ENCODE measurements at places on chromosomes 4 and X.

DNA sequence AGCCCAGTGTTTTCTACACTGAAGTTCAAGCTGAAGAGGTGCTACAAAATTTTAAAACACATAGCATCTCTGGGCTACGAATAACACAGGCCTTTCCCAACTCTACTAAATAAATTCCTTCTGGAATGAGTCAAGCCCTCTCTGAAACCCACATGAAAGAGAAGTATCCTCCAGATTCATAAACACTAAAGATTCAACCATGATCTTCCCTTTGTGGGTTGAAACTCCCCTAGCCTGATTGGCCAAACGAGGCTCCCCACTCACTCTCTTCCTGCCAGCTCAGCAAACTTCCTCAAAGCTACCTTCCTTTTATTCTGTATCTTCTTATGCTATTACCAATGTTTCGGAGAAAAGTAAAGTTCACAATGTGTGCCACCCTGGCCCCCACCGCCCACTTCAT, 95.4 kb downstream of the NKX6-1 start:
- DNase-seq = peak; percentile 58

DNA sequence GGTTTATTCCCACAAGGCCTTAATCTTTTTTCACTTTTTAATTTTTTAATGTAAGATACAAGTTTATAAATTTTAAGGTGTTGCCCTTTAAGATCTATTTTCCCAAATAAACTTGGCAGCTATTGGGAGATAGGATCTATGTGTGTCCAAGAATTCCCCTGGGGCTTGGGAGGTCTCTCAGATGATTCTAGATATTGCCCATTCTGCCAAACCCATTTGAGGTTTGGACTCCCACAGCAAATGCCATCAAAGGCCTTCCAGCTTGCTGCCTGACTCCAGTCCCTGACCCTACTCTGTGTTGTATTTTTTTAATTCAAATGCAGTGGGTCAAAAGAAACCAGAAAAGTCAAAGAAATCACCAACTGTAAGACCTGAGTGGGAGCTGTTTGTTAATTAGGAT, 120.0 kb upstream of the CHRDL1 start:
- DNase-seq = no peak

GRCh38 chr4:77354550-77354949, 197.5 kb downstream of the CCNG2 start:
- no peak for DNase-seq

DNA sequence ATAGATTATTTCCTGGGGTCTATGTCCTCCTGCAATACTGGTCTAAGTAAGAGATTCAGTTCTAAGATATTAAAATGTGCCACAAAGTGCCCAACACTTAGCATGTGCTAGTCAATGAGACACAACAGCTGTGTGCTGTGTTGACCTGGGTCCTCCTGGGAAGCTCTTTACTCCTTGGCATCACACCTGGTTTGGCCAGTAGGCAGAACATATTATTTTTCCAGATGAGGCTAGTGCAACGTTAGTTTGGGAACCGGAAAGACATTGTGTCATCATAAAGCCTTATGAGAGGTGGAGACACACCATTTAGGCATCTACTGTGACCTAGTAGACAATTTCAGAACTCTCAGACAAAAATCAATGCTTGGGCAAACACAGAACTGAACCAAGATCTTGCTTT, 197.8 kb downstream of the MID1IP1 start:
- no peak for DNase-seq

- no peak for DNase-seq
These were observed 710.7 kb upstream of the SLIT2 start for GRCh38 chr4:19540859-19541540.

- DNase-seq = no peak
These were observed 2687.3 kb downstream of the PCDH7 start for GRCh38 chr4:33407496-33407895.

GRCh38 chrX:44570522-44570921, 27.9 kb upstream of the FUNDC1 start:
- peak; percentile 12 for DNase-seq

- no peak for DNase-seq
These were observed 53.0 kb upstream of the SORCS2 start for GRCh38 chr4:7139167-7139982.

DNA sequence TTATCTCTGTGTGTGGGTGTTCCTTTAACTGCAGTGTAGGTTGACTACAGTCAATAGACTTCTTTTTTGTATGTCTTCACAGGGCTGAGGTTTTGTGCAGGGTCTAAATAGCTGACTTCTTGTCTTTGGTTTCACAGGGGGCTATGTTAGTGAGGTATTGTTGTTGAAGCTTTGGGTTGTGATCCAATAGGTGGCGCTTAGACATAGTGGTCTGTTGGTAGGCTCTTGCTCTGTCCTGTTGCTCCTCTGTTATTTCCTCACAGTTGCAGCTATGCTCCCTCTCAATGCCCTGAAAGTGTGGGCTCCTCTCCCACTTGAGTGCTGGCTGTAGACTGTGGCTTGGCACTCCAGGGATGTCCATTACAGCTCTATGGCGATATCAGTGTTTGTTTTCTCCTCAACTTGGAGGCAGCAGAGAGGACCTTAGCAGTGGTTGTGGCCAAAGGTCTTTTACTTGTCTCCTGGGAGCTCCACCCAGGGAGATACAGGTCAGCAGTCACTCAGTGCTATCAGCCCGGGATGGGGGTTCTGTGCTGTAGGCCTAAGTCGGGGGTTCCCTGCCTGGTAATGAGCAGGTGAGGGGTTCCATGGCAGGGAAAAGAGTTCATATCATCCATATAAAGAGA, 14.0 kb downstream of the POF1B start:
- no peak for DNase-seq

DNA sequence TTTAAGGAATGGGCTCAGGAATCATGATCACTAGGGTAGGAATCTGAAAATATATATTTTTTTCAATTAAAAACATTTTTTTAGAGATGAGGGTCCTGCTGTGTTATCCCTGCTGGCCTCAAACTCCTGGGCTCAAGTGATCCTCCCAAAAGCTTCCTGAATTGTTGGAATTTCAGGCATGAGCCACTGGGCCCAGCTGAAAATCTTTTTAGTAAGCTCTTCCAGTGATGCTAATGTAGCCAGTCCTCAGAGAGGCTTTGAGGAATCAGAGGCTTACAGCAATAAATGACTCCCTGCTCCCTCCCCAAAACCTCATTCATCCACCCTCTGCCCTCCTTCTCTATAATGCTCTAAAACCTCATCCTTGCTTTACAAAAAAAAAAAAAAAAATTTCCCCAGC, 129.5 kb downstream of the ZIC3 start:
- DNase-seq = no peak

DNA sequence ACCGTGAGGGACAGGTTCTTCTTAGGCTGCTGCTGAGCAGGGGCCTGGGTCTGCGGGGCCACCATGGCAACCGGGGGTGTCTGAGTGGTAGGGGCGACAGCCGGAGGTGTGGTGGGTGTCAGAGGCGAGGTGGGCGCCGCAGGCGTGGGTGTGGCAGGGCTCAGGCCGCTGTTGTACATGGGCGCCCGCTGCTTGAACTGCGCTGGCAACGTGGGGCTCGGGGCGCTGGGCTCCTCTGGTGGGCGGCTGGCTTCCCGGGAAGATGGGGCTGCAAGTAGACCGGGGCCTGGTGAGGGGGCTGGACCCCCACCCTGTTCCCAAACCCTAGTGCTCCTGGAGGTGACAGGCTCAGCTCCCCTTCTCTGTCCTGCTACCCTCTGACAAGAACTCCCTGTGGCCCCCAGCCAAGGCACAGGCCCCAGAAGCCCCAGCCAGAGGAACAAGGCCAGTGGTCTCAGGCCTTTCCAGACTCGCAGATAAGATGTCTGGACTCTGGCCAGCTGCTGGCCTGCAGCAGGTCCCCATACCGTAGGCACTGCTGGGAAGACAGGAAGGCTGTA, 24.8 kb downstream of the NELFA start:
- no peak for DNase-seq

DNA sequence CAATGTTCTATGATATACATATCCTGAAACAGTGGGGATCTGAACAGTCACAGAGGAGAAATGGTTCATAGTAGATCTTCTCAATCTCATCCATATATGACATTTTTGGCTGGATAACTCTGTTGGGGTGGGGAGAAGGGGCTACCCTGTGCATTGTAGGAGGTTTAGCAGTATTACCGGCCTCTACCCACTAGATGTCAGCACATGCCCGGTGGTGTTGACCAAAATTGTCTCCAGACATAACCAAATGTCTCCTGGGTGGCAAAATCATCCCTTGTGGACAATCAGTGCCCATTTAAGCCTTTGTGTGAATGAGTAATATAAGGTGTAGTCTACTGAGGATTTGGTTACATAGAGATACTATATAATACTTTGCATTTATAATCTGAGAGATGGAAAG, 89.9 kb downstream of the PLS3 start:
- DNase-seq = peak; percentile 23

- DNase-seq = no peak
These were observed 29.1 kb downstream of the MCUB start for GRCh38 chr4:109589119-109589518.

DNA sequence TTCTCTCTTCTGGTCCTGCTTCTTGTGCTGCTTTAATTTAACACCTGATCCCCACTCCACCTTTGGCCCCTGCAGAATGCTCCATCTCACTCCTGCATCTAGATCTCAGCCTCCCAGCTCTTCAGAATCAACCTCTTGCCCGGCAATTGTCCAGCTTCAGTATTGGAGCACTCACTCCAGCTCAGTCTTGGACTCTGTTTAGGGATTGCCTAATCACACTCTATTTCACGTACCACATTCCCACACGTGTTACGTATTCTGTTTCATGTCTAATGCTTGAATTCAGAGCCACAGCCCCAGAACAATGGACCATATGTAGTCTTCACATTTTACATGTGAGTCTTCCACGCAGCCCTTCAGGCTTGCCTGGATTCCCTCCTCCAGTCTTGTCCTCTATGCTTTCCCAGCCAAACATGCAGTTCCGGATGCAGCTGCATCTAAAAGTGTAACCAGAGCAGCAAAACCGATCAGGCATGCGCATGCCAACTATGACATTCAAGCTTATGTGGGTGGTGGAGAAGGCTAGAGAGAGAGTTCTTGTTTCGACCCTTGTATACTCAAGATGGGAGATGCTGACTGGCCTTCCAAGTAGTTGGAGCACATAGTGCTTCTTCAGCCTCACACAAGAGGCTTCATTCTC, 105.2 kb upstream of the FAM9A start:
- DNase-seq = no peak

- DNase-seq = no peak
These were observed 115.1 kb downstream of the HS6ST2 start for GRCh38 chrX:132843363-132843762.

DNA sequence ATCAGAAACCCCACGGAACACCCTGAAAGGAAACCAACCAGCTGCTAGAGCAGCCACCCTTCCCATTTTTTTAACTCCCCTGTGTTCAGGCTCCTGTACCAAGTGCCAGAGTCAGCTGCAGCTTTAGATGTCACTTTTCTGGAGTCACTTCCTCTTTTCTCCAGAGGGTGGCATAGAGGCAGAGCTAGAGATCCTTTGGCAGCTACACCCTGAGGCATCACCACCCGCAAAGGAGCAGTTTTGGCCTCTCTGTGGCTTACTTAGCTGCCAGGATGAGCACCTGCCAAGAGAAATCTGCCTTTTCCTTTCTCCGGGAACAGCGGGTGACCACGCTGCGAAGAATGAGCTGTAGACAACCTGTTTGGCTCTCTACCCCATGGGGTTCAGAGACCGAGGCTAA, 58.0 kb upstream of the CHRDL1 start:
- DNase-seq = peak; percentile 5

DNA sequence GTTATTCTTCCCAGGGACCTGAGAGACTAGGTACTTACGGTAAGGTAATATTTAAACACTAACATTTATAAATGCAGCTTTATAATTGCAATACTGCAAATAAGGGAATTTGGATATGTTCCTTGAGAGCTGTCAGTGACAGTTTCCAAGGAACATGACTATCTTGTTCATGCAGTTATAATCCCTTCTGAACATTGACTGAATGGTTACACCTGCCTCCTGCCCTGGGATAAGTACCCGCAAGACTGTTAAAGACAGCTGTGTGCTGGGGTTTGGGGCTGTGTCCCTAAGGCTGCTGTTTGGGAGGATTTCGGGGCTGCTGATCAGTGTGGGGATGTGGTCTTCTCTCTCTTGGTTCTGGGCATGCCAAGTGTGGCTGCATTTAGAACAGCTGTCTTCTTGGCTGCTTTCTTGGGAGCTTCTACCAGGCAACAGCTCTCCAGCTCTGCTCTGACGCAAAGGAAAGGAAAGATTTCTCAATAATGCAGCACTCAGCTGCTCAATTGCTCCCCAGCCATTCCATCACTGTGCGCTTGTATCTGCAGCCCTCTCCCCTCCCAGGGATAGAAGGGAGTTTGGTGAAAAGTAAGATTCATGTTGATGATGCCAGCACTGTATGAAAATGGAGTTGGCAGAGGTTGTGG, 298.8 kb upstream of the TAPT1 start:
- peak; percentile 28 for DNase-seq

DNA sequence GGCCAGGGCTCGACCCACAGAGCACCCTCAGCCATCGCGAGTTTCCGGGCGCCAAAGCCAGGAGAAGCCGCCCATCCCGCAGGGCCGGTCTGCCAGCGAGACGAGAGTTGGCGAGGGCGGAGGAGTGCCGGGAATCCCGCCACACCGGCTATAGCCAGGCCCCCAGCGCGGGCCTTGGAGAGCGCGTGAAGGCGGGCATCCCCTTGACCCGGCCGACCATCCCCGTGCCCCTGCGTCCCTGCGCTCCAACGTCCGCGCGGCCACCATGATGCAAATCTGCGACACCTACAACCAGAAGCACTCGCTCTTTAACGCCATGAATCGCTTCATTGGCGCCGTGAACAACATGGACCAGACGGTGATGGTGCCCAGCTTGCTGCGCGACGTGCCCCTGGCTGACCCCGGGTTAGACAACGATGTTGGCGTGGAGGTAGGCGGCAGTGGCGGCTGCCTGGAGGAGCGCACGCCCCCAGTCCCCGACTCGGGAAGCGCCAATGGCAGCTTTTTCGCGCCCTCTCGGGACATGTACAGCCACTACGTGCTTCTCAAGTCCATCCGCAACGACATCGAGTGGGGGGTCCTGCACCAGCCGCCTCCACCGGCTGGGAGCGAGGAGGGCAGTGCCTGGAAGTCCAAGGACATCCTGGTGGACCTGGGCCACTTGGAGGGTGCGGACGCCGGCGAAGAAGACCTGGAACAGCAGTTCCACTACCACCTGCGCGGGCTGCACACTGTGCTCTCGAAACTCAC, 3.6 kb downstream of the MID1IP1 start:
- no peak for DNase-seq

DNA sequence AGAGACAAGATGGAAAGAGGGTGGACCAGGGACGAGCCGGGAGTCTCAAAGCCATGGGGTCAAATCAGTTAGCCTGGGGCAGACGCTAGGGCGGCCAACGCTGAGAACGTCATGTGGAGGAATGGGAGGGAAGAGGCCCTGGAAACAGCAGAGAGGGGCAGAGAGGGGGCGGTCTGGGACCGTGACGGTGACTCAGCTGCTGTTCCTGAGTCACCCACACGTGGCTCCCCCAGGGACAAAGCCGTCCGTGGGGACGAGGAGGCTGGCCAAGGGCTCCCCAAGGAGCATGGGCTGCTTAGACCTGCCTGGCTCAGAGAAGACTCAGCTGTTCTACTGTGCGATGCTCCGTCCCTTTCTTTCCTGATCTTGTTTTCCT, 108.4 kb upstream of the LRPAP1 start:
- no peak for DNase-seq

GRCh38 chr4:43253541-43253940, 361.0 kb downstream of the GRXCR1 start:
- DNase-seq = no peak

GRCh38 chr4:161132715-161133425, 1030.9 kb downstream of the FSTL5 start:
- no peak for DNase-seq
